ENCODE measurements at places on chromosomes 1 and 21.

DNA sequence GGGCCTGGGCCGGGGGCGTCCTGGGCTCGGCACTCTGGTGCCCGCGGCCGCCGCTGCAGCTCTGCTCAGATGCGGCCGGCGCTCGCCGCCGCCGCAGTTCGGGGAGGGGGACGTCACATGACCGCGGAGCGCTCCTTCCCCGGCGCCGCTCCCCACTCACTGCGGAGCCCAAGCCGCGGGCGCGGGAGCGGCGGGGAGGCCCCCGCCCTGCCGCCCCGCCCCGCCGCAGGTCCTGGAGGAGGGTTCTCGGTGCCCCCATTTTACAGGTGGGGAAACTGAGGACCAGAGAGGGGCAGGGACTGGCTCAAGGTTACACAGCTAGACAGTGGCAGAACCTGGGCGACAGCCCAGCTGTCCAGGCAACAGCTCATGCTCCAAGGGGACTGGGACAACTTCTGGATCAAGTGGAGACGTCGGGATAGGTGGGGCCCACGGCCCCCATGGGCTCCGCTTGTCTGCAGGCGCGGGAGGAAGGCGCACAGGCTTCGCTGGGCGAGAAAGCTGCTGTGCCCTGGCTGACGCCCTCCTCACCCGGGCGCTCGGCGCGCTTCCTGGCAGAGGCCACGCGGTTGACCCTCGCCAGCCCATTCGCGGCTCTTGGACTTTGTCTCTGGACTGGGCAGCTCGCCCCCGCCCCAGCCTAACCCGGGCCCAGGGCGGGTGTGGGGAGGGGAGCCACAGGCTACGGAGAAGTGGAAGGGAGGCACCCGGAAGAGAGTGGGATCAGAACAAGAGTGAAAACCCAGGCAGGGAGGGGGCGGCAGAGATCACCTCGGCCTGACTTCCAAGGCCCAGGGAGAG, at the start of gene RAP1GAP:
RAP1GAP (minus strand) TSS at position 100 of the 801 bp plus-strand sequence. CDS start 49,325 bp downstream, outside the sequence.
- H3K27ac ChIP-seq, result no peak within 1 kb of the TSS
- H3K36me3 ChIP-seq, result no peaks in the 10 kb centered on the region
- H3K4me1 ChIP-seq, result peaks cover 24% of the 10 kb centered on the region
- peak within 1 kb of the TSS; percentile 42 for H3K4me3 ChIP-seq
- peaks cover 8% of the 10 kb centered on the region for H3K27me3 ChIP-seq

- H3K36me3 ChIP-seq, result no peaks in the 10 kb centered on the region
- H3K27me3 ChIP-seq, result no peaks in the 10 kb centered on the region
- no peak overlapping the region for H3K27ac ChIP-seq
Observed at GRCh38 chr1:89812992-89813391, 7.8 kb upstream of the LRRC8D start.

DNA sequence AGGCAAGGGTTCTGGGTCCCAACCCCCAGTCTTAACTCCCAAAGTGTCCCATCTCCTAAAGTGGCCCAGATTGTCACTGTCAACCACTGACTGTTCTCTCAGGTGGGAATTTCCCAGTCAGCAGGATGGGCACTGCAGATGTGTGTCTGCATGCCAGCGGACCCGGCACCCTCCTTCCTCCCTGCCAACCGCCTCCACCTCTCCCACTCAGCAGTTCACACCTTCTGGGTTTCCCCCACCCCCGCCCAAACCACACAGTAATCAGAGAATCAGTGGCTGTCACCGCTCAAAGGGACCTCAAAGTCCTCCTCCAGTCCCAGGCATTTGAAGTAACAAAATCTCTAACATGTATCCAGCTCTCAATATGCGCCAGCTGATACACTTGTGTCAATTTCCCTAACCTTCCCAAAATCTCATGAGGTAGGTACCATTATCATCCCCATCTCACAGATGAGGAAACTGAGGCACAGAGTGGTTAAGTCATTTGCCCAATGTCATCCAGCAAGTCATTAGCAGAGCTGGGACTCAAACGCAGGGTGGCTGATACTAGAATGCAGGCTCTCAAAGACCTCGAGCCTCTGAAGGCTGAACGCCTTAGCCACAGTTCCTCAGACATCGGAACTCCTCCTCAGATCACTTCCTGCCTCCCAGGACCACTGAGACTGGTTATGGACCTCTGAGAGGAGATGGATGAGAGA, 4.8 kb downstream of the RUNX3 start:
- H3K27ac ChIP-seq, result no peak overlapping the region
- peaks cover 11% of the 10 kb centered on the region for H3K27me3 ChIP-seq
- no peak for DNase-seq

GRCh38 chr1:35173909-35174540, 18.9 kb downstream of the SFPQ start:
- DNase-seq, result no peak
- H3K27me3 ChIP-seq, result no peaks in the 10 kb centered on the region
- no peak overlapping the region for H3K27ac ChIP-seq
- peaks cover 24% of the 10 kb centered on the region for H3K36me3 ChIP-seq
- no peaks in the 10 kb centered on the region for H3K4me1 ChIP-seq
- H3K4me3 ChIP-seq, result no peak overlapping the region

- no peaks in the 10 kb centered on the region for H3K4me1 ChIP-seq
- no peak for DNase-seq
- H3K27ac ChIP-seq, result peak overlapping the region; percentile 16
- H3K36me3 ChIP-seq, result no peaks in the 10 kb centered on the region
- H3K27me3 ChIP-seq, result no peaks in the 10 kb centered on the region
Observed at GRCh38 chr1:28037946-28038345, 50.5 kb downstream of the EYA3 start.

DNA sequence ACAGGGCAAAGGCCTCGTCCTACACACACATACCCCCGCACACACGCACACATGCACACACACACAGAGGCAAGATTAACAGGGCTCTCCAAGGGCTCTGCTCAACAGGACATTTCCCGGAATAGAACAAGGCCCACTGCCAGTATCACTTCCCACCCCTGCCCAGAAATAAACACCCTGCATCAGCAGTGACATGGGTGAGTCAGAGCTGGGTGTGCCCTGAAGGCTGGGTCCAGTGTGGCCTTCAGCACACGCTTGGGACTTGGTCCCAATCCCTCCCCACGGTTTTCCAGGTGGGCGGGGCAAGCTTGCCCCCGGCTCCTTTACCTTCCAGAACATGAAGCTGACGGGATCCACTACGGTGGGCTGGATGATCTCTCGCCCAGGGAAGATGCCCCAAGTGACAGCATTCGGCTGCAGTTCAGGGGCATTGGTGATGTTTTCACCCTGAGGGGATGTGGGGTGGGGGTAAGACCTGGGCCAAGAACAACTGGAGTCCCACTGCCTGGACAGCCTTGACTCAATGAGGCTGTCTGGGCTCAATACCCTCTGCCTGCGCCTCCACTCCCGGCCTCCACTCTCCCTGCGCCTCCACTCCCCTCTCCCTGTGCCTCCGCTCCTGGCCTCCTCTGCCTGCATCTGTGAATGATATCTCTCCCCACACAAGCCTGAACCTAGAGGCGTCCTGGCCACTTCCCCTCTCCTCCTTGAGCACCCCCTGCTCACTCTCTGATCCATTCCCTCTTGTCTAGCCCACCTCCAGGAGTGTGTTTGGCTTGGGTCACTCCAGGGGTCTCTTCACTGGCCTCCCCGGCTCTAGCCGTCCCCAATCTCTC, 14.7 kb downstream of the MTHFR start:
- DNase-seq, result peak; percentile 40
- no peak overlapping the region for H3K4me3 ChIP-seq
- no peaks in the 10 kb centered on the region for H3K27me3 ChIP-seq
- peaks cover 25% of the 10 kb centered on the region for H3K36me3 ChIP-seq

GRCh38 chr1:231899046-231899445, 272.5 kb downstream of the DISC1 start:
- H3K36me3 ChIP-seq, result no peaks in the 10 kb centered on the region
- H3K4me3 ChIP-seq, result no peak overlapping the region
- no peak overlapping the region for H3K27ac ChIP-seq
- H3K27me3 ChIP-seq, result no peaks in the 10 kb centered on the region
- peaks cover 16% of the 10 kb centered on the region for H3K4me1 ChIP-seq

GRCh38 chr1:16248603-16249516, 11.9 kb upstream of the CPLANE2 start:
- peaks cover 89% of the 10 kb centered on the region for H3K4me1 ChIP-seq
- no peak overlapping the region for H3K4me3 ChIP-seq
- peaks cover 13% of the 10 kb centered on the region for H3K36me3 ChIP-seq
- no peaks in the 10 kb centered on the region for H3K27me3 ChIP-seq
- H3K27ac ChIP-seq, result peak overlapping the region; percentile 88
- DNase-seq, result no peak

DNA sequence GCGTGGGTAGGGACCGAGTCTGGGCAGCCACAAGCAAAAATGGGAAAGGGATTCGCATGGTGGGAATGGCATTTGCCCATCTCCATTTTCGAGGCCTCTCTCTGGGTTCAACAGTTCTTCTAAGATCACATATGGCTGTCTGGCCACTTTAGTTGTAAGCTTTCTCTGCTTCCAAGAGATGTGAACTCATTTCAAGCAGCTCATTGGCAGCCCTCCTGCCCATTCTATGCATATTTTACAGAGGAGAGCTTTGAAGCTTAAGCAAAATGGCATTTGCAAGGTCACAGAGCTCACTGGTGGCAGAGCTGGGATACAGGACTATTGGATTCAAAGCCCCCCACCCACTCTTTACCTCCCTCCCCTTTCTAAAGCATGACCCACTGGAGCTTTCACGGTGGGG, 93.7 kb downstream of the HHIPL2 start:
- no peaks in the 10 kb centered on the region for H3K4me1 ChIP-seq
- H3K27me3 ChIP-seq, result no peaks in the 10 kb centered on the region
- H3K36me3 ChIP-seq, result no peaks in the 10 kb centered on the region
- no peak for DNase-seq
- H3K27ac ChIP-seq, result no peak overlapping the region
- no peak overlapping the region for H3K4me3 ChIP-seq

GRCh38 chr1:8660411-8660828, 157.0 kb downstream of the RERE start:
- H3K27ac ChIP-seq, result peak overlapping the region; percentile 46
- no peaks in the 10 kb centered on the region for H3K36me3 ChIP-seq
- H3K4me3 ChIP-seq, result no peak overlapping the region
- no peaks in the 10 kb centered on the region for H3K27me3 ChIP-seq
- peaks cover 64% of the 10 kb centered on the region for H3K4me1 ChIP-seq

- H3K36me3 ChIP-seq, result no peaks in the 10 kb centered on the region
- peaks cover 22% of the 10 kb centered on the region for H3K27me3 ChIP-seq
- no peak overlapping the region for H3K27ac ChIP-seq
Observed at GRCh38 chr1:157965584-157965983, 27.9 kb upstream of the KIRREL1 start.

GRCh38 chr1:66332548-66332901, 201.4 kb upstream of the SGIP1 start:
- no peaks in the 10 kb centered on the region for H3K27me3 ChIP-seq
- no peak for DNase-seq
- H3K36me3 ChIP-seq, result no peaks in the 10 kb centered on the region
- peak overlapping the region; percentile 27 for H3K4me3 ChIP-seq
- peak overlapping the region; percentile 69 for H3K27ac ChIP-seq

GRCh38 chr1:15938628-15939161, 37.2 kb downstream of the ZBTB17 start:
- no peaks in the 10 kb centered on the region for H3K27me3 ChIP-seq
- H3K4me3 ChIP-seq, result no peak overlapping the region
- peaks cover 100% of the 10 kb centered on the region for H3K36me3 ChIP-seq
- no peak for DNase-seq

GRCh38 chr1:228374711-228375577, 31.7 kb downstream of the TRIM11 start:
- peaks cover 58% of the 10 kb centered on the region for H3K4me1 ChIP-seq
- H3K4me3 ChIP-seq, result no peak overlapping the region
- H3K27ac ChIP-seq, result peak overlapping the region; percentile 15
- H3K27me3 ChIP-seq, result no peaks in the 10 kb centered on the region
- H3K36me3 ChIP-seq, result no peaks in the 10 kb centered on the region
- no peak for DNase-seq

DNA sequence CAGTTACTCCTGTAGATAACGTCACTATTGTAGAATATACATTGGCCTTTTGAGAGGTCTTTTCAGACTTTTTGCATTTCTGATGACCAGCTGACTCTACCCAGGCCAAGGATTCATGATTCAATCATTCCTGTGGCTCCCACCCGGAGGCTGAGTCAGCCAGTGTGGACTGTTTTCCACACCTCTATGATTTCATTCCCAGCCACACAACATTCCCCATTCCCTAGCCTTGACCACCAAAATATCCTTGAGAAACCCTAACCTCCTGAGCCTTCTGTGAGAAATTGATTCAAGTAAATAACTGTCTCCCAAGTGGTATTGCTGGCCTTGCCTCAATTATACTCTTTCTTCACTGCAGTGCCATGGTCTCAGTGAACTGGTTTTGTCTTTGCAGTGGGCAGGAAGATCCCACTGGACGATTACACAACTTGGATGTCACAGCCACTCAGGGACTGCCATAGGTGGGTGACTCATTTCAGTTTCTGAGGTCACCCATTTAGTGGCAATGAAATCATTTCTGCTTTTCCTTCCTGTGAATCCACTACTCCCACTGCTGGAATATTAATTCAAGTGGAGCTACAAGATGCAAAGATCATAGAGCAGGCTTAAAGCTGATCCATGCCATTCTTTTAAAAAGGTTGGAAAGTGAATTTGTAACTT, 518.6 kb upstream of the ZP4 start:
- DNase-seq, result no peak
- no peak overlapping the region for H3K27ac ChIP-seq
- no peaks in the 10 kb centered on the region for H3K4me1 ChIP-seq

- H3K27me3 ChIP-seq, result no peaks in the 10 kb centered on the region
- no peak for DNase-seq
- no peak overlapping the region for H3K4me3 ChIP-seq
- no peaks in the 10 kb centered on the region for H3K4me1 ChIP-seq
Observed at GRCh38 chr21:46368533-46369285, 44.8 kb downstream of the PCNT start.

DNA sequence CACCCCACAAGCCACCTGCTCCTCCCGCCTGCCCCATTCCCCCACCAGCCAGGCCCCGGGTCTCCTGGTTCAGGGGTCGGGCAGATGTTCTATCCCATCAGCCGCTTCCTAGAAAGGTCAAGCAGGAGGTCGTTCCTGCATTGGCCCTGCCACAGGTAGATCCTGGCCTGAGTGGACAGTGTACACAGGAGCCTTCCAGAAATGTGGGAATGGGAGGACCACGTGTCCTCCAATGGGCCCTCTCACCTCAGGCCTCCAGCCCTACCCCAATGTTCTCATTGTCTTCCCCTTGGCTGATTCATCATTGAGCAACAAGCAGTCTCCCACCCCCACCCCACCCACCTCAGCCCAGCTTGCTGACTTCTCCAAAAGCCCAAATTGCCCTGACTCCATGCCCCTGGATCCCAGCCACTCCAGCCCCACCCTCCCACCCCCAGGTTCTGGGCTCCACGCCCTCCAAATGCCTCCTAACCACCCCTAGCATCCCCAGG, 2.1 kb downstream of the S100A16 start:
- H3K27ac ChIP-seq, result peak overlapping the region; percentile 92
- peaks cover 86% of the 10 kb centered on the region for H3K4me1 ChIP-seq
- H3K27me3 ChIP-seq, result no peaks in the 10 kb centered on the region

DNA sequence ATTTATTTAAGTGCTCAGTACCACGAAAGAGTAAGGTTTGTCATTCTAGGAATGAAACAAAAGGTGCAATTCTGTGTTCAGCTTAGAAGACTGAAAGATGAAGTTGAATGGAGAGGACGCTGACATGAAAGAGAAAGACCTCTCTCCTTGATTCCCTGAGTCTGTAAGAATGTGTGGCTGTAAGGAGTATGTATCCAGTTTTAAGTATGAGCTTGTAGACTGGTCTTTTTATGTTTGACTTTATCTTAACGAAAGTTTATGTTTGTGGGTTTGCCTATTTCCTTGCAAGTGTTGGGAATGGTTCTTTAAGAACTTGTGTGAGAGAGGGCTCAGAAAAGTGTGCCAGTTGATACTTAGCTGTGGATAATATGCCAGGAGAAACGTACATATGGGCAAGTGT, 1.4 kb downstream of the CHD1L start:
- no peak for DNase-seq
- H3K27me3 ChIP-seq, result no peaks in the 10 kb centered on the region
- peaks cover 13% of the 10 kb centered on the region for H3K4me1 ChIP-seq
- peak overlapping the region; percentile 98 for H3K4me3 ChIP-seq

- no peak for DNase-seq
- H3K4me3 ChIP-seq, result no peak overlapping the region
- no peaks in the 10 kb centered on the region for H3K36me3 ChIP-seq
- no peaks in the 10 kb centered on the region for H3K27me3 ChIP-seq
Observed at GRCh38 chr1:94608852-94609530, 67.4 kb upstream of the F3 start.

Data from esophagus squamous epithelium (tissue), 5 donors.